H9 (cell line): ENCODE measurements at places on chromosomes 2 and 18. TPM values are rescaled to one million over a fixed set of nuclear protein-coding genes. Genes with fewer than 3 reads are reported as not detected.

CD8A gene
- total RNA-seq: not detected in 2 replicates

UGT1A5 gene
- not detected in 2 replicates for total RNA-seq

FHOD3 gene
- 7.0 and 8.0 TPM in 2 replicates for total RNA-seq

RTP5 gene
- total RNA-seq: not detected in 2 replicates

OSR1 gene
- 0.24 and 0.35 TPM in 2 replicates for total RNA-seq

TCF7L1 gene
- 112 and 117 TPM in 2 replicates for total RNA-seq

TMEM37 gene
- 4.2 and 4.8 TPM in 2 replicates for total RNA-seq

MAPK4 gene
- 1.6 and 1.9 TPM in 2 replicates for total RNA-seq

- H3K4me3 ChIP-seq: no peak overlapping the region
- H3K27ac ChIP-seq: no peak overlapping the region
- H3K36me3 ChIP-seq: no peaks in the 10 kb centered on the region
- DNase-seq: no peak
- H3K27me3 ChIP-seq: no peaks in the 10 kb centered on the region
Measured at GRCh38 chr2:127092306-127092705, 14.6 kb downstream of the BIN1 start.

DNA sequence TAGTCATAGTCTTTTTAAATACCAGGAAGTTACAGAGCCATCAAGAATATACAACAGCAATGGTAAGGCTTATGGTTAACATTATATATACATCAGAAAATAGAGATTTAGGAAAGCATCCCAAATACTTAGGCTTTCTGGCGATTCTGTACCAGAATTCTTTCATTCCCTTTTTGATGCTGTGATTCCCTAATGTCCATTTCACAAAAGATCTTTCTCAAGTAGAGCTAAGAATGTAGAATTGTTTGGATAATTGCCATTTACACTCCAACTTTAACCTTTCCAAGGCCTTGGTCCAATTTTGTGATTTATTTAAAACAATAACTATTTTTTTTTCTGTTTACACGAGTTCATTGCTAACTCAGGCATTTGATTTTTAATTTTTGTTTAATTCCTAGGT is 422.2 kb downstream of the MTX2 start:
- no peaks in the 10 kb centered on the region for H3K36me3 ChIP-seq
- H3K27ac ChIP-seq: no peak overlapping the region
- no peak for DNase-seq
- H3K4me3 ChIP-seq: no peak overlapping the region

GRCh38 chr2:122545821-122546220 is 790.4 kb downstream of the TSN start:
- H3K4me1 ChIP-seq: no peaks in the 10 kb centered on the region
- H3K4me3 ChIP-seq: no peak overlapping the region
- no peak for DNase-seq
- H3K36me3 ChIP-seq: peaks cover 15% of the 10 kb centered on the region
- no peaks in the 10 kb centered on the region for H3K27me3 ChIP-seq
- H3K27ac ChIP-seq: no peak overlapping the region

DNA sequence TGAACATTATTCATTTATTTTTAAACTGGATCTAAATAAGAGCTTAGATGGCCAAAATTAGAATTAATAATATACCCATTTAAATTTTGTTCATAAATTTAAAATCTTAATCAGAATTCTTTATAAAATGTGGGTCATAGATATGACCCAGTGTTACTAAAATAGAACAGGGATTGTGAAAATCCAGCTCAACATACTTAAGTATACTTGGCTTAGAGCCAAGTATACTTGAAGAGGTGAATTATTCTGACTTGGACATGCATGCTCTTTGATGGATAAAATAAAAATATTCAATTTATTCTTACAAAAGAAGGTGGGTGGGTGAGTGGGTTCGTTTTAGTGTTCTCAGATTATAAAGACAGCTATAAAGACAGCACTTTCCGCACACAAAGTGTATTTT is 70.7 kb downstream of the SPOPL start:
- peaks cover 25% of the 10 kb centered on the region for H3K36me3 ChIP-seq
- no peak overlapping the region for H3K4me3 ChIP-seq
- H3K27ac ChIP-seq: no peak overlapping the region
- H3K4me1 ChIP-seq: no peaks in the 10 kb centered on the region
- no peak for DNase-seq
- H3K27me3 ChIP-seq: no peaks in the 10 kb centered on the region

DNA sequence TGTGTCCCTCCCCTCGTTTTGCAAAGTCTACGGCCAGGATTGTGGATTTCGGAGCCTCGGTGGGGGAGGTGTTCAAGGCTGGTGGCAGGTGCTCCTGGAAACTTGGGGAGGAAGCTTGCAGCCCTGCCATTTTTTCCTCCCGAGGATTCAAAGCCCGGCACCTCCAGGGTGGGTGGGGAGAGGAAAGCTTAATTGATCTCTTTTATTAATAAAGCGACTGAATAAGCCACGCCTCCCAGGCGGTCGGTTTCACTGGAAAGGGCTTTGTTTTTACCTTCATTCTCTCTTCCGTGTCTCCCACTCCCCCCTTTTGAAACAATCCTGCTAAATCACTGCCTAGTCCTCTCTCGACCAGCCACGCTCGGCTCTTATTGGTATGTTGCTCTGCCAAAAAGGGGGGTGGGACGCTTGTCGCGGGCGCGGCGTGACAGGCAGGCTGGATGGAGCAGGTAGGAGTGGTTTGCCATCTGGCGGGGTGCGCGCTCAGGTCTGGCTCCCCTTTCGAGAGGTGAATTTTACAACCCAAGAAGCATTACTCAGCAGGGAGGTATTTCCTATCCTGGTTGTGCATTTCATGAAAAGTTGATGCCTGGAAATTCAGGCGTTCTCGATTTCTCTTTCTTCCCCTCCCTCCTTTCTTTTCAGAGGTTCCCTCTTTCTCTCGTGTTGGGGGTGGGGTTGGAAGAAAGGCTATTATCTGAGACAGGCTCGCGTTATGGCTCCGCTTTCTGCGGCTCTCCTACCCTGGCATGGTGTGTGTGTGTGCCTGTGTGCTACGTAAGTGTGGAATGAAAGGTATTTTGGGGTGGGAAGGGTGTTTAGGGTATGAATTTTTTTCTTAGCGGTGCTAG is 1.4 kb downstream of the NEDD4L start:
- peak; percentile 65 for DNase-seq
- no peaks in the 10 kb centered on the region for H3K36me3 ChIP-seq
- H3K4me3 ChIP-seq: peak overlapping the region; percentile 91

GRCh38 chr2:127471286-127471988 is 53.2 kb downstream of the PROC start:
- no peak overlapping the region for H3K27ac ChIP-seq
- H3K4me1 ChIP-seq: no peaks in the 10 kb centered on the region
- H3K27me3 ChIP-seq: no peaks in the 10 kb centered on the region
- no peak overlapping the region for H3K4me3 ChIP-seq
- DNase-seq: no peak

DNA sequence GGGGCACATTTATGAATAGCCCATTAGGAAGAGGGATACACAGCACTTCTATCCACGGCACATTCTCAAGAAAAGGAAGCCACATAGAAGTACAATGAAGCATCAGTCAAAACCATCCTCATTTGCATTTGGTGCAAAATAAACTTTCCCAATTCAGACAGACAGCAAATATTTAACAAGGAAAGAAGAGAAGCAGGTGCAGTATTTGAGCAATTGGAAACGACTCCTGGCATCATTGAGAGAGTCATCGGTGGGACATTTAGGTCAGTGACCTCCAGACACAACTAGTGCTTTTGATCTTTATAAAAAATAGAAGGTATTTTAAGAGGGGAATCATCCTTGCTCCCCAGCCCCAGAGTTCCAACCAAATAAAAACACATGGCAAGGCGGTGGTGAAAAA is 118.0 kb downstream of the MREG start:
- no peaks in the 10 kb centered on the region for H3K27me3 ChIP-seq
- peaks cover 2% of the 10 kb centered on the region; the same call in 1 of the 3 replicates for H3K36me3 ChIP-seq
- H3K4me3 ChIP-seq: no peak overlapping the region
- H3K27ac ChIP-seq: no peak overlapping the region
- no peak for DNase-seq

GRCh38 chr2:133412694-133413093 is 155.6 kb downstream of the NCKAP5 start:
- no peak overlapping the region for H3K27ac ChIP-seq
- no peak overlapping the region for H3K4me3 ChIP-seq
- H3K36me3 ChIP-seq: no peaks in the 10 kb centered on the region
- H3K4me1 ChIP-seq: no peaks in the 10 kb centered on the region
- no peaks in the 10 kb centered on the region for H3K27me3 ChIP-seq
- DNase-seq: no peak

DNA sequence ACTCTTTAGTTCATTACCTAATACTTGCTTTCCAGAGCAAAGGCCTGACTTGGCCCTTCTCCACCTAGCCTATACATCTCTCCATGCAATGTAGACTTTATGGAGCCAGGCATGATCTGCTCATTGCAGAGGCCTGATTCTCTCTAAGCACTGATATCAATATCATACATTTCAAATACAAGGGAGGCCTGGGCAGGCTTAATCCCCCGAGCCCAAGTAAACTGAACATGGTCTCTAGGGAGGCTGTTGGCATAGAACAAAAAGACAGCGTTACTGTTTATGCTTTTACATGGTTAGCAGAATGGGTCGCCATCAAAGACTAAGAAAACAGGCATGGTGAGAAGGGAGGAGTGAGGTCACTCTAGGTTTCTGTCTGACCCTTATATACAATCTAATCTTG is 695.1 kb downstream of the ZEB2 start:
- DNase-seq: no peak
- H3K4me1 ChIP-seq: no peaks in the 10 kb centered on the region
- no peaks in the 10 kb centered on the region for H3K36me3 ChIP-seq
- H3K27me3 ChIP-seq: no peaks in the 10 kb centered on the region
- no peak overlapping the region for H3K27ac ChIP-seq
- H3K4me3 ChIP-seq: no peak overlapping the region

- H3K36me3 ChIP-seq: no peaks in the 10 kb centered on the region
- H3K4me3 ChIP-seq: no peak overlapping the region
- no peak overlapping the region for H3K27ac ChIP-seq
- no peaks in the 10 kb centered on the region for H3K4me1 ChIP-seq
- no peaks in the 10 kb centered on the region for H3K27me3 ChIP-seq
Measured at GRCh38 chr2:95007822-95008221, 17.7 kb upstream of the MAL start.

GRCh38 chr2:68796295-68796905 is 61.8 kb downstream of the ARHGAP25 start:
- H3K27me3 ChIP-seq: no peaks in the 10 kb centered on the region

GRCh38 chr2:129656081-129656598 is 323.3 kb upstream of the RAB6C start:
- no peak overlapping the region for H3K27ac ChIP-seq
- H3K27me3 ChIP-seq: no peaks in the 10 kb centered on the region
- H3K4me1 ChIP-seq: no peaks in the 10 kb centered on the region
- H3K36me3 ChIP-seq: peaks cover 2% of the 10 kb centered on the region; the same call in 1 of the 3 replicates

DNA sequence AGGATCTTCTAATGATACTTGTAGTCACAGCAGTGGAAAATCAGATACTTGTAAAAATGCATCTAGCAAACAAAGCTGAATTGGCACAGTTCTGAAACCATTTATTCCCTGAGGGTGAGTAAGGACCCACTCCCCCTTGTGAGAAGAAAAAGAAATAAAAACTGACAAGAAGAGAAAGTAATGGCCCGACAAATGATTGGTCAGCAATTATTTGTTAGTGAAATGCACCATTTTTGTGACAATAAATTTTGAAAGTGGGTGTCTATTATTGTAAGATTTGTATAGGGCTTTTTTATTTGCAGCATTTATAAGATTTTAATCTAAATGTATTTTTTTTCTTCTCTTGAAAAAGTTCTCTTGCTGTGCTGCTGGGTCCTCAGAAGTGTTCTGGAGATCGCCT is 600.8 kb downstream of the STK39 start:
- no peaks in the 10 kb centered on the region for H3K27me3 ChIP-seq
- H3K36me3 ChIP-seq: peaks cover 12% of the 10 kb centered on the region; the same call in 2 of the 3 replicates
- H3K4me3 ChIP-seq: no peak overlapping the region

DNA sequence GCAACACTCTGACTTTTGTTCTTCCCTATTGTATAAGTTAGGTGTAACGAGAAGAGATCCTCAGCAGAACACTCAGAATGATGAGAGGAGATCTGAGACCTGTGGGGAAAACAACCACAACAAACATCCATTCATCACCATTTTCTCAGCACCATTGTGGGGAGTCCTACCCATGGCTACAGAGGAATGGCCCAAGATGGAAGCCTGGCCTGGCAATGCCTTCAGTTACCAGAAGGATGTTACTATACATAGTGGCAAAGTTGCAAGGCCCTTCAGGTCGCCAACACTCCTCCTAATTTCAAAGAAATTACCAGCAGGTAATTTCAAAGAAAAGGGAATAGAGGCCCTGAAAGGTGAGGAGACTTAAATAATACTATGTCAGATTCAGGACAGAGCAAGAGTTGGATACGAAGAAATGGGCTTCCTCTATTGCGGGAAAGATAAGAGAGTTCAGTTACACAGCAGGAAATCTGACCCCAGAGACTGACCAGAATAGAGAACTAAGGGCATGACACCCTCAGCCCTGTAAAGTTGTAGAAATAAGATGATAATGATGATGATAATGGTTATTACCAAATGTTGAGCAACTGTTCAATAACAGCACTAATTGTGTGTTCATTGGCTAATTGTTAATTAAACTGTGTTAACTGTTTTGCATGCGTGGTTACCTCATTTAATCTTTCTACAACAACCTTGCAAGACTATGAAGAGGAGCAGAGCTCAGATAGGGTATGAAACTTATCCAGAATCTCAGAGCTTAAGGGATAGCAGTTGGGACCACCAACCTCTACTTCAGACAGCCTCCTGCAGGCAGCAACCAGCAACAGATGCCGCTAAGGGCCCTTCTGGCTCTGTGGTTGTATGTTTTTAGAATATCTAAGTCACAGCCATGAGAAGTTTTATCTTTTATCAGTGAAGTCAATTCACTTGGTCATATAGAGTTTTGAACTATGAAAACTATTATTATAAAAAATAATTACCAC is 37.5 kb downstream of the DHRS9 start:
- no peaks in the 10 kb centered on the region for H3K36me3 ChIP-seq
- no peaks in the 10 kb centered on the region for H3K27me3 ChIP-seq
- no peak overlapping the region for H3K27ac ChIP-seq
- 0 out of 2 replicates have a peak, but pooled peaks cover 2% of the 10 kb centered on the region for H3K4me1 ChIP-seq
- DNase-seq: no peak
- no peak overlapping the region for H3K4me3 ChIP-seq

DNA sequence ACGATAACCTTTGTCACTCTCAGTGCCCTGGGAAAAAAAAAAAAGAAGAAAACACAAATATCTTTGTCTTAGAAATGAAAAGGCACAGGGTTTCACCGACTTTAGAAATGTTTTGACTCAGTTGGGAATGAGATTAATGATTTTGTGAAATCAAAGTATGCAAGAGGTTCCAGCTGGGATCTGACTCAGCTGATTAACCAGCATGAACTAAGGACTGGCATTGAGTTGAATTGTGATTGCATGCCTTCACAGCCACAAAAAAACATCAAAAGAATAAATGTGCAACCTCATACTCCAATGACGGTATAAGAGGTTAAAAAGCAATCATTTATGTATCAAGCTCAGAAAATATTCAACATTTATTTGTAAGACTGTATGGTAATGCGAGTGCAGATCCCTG is 566.6 kb upstream of the DSEL start:
- no peaks in the 10 kb centered on the region for H3K27me3 ChIP-seq
- no peak overlapping the region for H3K27ac ChIP-seq
- no peak overlapping the region for H3K4me3 ChIP-seq
- no peaks in the 10 kb centered on the region for H3K36me3 ChIP-seq
